ENCODE measurements at places on chromosomes 1 and 21.
A peak's percentile ranks its signal among the peaks of the same experiment; 100 is the strongest.

DNA sequence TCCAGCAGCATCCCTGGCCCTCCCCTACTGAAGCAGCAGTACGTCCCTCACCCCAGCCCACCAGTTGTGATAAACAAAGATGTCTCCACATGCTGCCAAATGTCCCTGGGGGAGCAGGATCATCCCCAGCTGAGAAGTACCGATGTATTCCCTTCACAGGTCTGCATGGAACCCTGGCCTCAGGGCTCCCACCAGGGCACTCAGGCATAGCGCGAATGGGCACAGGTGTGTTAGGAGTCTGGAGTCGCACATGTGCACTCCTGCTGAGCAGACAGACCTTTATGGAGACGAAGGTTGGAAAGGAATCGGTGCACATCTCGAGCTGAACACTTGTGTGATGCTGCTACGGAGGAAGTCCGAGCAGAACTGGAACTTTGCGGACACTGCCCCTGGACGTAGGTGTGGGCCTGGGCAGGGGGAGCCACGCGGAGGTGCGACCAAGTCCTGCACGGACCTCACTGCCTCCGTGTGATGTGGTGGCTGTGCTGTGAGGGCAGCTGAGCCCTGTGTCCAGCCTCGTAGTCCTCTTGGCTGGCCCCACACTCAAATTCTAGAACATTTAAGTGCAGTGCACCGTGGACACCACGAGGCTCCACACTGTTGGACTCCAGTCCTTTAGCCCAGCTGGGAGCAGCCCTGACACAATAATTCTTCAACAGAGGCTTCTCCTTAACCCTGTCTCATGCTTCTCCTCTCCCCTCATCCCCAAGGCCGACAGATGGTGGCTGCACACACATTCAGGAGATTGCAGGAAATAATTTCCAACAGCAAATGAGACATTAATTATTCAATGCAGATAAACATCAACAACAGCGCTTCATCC is 43.4 kb downstream of the RSPH1 start:
- DNase-seq = no peak

GRCh38 chr1:77468257-77468948 is 186.6 kb downstream of the AK5 start:
- no peak for DNase-seq

GRCh38 chr1:178301141-178301540 is 195.6 kb downstream of the CLEC20A start:
- DNase-seq = no peak

- DNase-seq = peak; percentile 54
Measured at GRCh38 chr1:159891275-159892157, 8.4 kb downstream of the CFAP45 start.

DNA sequence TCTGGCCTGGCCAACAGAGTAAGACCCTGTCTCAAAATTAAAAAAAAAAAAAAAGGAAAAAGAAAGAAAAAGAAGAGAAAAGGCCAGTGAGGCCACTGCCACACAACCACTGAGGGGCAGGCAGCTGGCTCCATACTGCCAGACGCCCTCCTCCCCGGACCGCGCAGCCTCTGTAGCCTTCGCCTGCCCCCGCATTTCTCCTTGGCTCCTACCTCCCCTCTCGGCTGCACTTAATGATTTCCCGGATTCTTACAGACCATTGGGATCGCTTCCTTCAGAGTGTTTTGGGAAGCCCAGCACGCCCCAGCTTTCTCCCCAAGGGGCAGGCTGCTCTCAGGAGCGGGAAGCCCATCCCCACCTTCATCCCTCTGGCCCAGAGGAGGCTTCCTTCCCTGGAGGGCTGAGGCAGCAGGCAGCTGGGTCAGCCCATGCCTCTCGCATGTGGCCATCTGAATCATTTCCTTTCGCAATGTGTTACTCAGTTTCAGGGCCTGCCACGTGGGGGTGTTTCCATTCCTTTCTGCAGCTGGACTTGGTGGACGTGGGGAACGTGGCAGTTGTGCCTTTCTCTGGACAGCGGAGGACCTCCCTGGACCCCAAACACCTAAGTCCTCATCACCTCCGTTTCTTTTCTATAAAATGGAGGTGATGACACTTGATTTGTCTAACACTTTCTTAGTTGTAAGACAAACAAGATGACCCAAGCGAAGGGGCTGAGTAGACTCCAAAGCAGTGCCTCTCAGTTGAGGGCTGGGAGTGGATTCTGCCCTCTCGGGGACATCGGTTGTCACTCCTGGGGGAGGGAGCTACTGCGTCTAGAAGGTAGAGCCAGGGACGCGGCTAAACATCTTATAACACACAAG is 2.3 kb downstream of the SLC2A5 start:
- no peak for DNase-seq

GRCh38 chr21:33937146-33937545 is 21.5 kb upstream of the ATP5PO start:
- no peak for DNase-seq

Measured in T follicular helper cell (primary cell).